Astrocyte (in vitro differentiated cells and primary cell): ENCODE measurements at places on chromosomes 3 and 15. TPM values are rescaled to one million over a fixed set of nuclear protein-coding genes. Genes with fewer than 3 reads are reported as not detected.
A peak's percentile ranks its signal among the peaks of the same experiment; 100 is the strongest.

DNA sequence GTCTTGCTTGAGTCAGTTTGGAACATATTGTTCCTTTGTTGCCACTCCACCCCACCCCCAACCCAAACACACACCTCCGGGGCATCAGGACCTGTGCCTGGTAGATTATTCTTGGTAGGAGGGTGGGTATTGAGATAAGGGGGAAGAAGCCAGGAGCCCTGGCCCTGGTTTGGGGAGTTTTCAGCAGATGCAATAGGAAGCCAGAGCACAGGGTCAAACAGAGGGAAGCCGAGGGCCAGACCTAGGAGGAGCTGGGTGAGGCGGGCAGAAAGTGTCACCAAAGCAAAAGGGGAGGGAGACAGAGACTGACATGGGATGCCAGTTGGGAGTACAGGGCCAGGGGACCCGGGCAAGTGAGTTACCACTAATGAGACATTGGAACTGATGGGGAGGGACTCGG lies 163.1 kb downstream of the RPLP1 start:
- no peak for DNase-seq
- no peak overlapping the region for H3K27ac ChIP-seq
- H3K36me3 ChIP-seq = no peaks in the 10 kb centered on the region
- H3K4me1 ChIP-seq = no peaks in the 10 kb centered on the region
- peaks cover 6% of the 10 kb centered on the region for H3K27me3 ChIP-seq

Gene IDH3A
- 36.3 and 37.9 TPM in 2 replicates for total RNA-seq

- no peak overlapping the region for H3K27ac ChIP-seq
- no peak overlapping the region for H3K4me3 ChIP-seq
- H3K27me3 ChIP-seq = no peaks in the 10 kb centered on the region
- no peaks in the 10 kb centered on the region for H3K36me3 ChIP-seq
- peak; percentile 41 for DNase-seq
Observed at GRCh38 chr15:35751413-35752133, 205.6 kb upstream of the DPH6 start.

GRCh38 chr3:52787672-52788625 lies 6.6 kb upstream of the ITIH3 start:
- no peaks in the 10 kb centered on the region for H3K4me1 ChIP-seq
- H3K4me3 ChIP-seq = no peak overlapping the region
- no peak for DNase-seq
- no peaks in the 10 kb centered on the region for H3K36me3 ChIP-seq
- peaks cover 7% of the 10 kb centered on the region for H3K27me3 ChIP-seq

- no peak overlapping the region for H3K27ac ChIP-seq
- H3K27me3 ChIP-seq = no peaks in the 10 kb centered on the region
- no peak for DNase-seq
- peaks cover 11% of the 10 kb centered on the region for H3K4me1 ChIP-seq
- H3K4me3 ChIP-seq = no peak overlapping the region
Observed at GRCh38 chr3:58119186-58119585, 91.6 kb downstream of the DNASE1L3 start.

- no peak overlapping the region for H3K4me3 ChIP-seq
- no peaks in the 10 kb centered on the region for H3K36me3 ChIP-seq
- DNase-seq = no peak
- H3K27me3 ChIP-seq = no peaks in the 10 kb centered on the region
Observed at GRCh38 chr3:12878141-12878574, 36.8 kb upstream of the RPL32 start.

Gene GOLGA6L9
- 5.2 and 6.0 TPM in 2 replicates for total RNA-seq

GRCh38 chr3:4835616-4836043 lies 143.6 kb upstream of the BHLHE40 start:
- peak; percentile 42 for DNase-seq
- no peaks in the 10 kb centered on the region for H3K36me3 ChIP-seq
- no peak overlapping the region for H3K4me3 ChIP-seq
- H3K27ac ChIP-seq = no peak overlapping the region
- no peaks in the 10 kb centered on the region for H3K27me3 ChIP-seq

- H3K27me3 ChIP-seq = no peaks in the 10 kb centered on the region
- H3K36me3 ChIP-seq = no peaks in the 10 kb centered on the region
Observed at GRCh38 chr3:103137830-103138229, 703.0 kb downstream of the ZPLD1 start.

DNA sequence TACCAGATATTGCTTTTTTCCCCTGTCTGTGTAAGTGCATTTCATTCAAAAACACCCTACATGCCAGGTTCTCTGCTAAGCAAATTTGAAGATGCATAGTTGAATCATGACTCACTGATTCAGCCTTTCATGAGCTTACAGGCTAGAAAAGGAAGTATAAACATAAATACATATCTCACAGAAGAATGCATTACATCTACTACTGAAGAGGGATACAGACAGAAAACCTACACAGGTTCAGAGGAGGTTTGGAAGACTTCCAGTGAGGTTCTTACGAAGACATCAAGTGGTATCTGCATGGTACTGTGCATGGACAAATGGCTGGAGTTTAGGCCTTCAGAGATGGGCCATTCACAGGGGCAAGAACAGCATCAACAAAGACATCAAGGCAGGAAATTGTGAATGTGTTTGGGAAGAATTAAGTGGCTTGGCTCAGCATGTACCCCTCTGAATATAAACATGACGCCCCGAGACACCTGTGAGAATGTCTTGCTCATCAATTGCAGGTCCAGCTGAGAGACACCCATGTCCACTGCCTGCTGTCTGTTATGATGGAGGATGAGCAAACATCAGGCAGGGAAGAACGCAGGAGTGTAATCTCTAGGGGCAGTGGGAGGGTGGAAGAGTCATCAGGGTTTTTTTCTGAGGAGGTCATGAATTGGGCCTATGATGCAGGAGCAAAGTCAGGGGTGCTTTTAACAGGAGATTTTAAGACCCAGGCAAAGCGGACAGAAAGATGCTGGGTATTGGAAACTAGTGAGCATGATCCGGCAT lies 105.1 kb upstream of the GALNT15 start:
- peak overlapping the region; percentile 95 for H3K27ac ChIP-seq
- H3K36me3 ChIP-seq = no peaks in the 10 kb centered on the region
- H3K4me3 ChIP-seq = no peak overlapping the region

Gene CHRM5
- 0.07 TPM in 1 of 2 replicates, not detected in the other for total RNA-seq

GRCh38 chr3:126469479-126469878 lies 6.2 kb downstream of the ZXDC start:
- no peaks in the 10 kb centered on the region for H3K27me3 ChIP-seq
- peaks cover 41% of the 10 kb centered on the region for H3K36me3 ChIP-seq
- DNase-seq = no peak
- H3K4me3 ChIP-seq = no peak overlapping the region
- H3K4me1 ChIP-seq = peaks cover 24% of the 10 kb centered on the region

- DNase-seq = peak; percentile 51
- no peaks in the 10 kb centered on the region for H3K4me1 ChIP-seq
- no peak overlapping the region for H3K4me3 ChIP-seq
- H3K27me3 ChIP-seq = no peaks in the 10 kb centered on the region
Observed at GRCh38 chr15:32671339-32672325, 30.1 kb downstream of the SCG5 start.

Gene C3orf33
- 2.4 and 3.2 TPM in 2 replicates for total RNA-seq

Gene EFCC1
- total RNA-seq = not detected in 2 replicates

Gene SEMA7A
- 26.7 and 36.3 TPM in 2 replicates for total RNA-seq

DNA sequence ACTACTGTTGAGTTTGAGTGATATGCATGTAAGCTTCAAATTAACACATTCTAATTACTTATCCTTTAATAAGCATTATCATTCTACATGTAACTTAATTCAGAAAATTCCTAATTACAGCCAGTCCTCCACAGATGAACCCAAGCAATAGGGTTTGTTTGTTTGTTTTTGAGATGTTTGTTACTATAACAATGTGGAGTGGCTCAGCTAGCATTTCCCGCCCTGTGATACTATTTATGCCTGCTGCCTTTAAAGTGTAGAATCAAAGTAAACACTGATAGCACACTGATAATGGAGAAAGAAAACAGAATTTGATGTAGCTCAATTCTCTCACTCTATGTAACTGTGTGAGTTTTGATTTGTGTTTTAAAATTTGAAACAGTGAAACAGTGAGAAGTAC lies 105.1 kb upstream of the IGF1R start:
- no peak overlapping the region for H3K27ac ChIP-seq
- no peaks in the 10 kb centered on the region for H3K36me3 ChIP-seq

DNA sequence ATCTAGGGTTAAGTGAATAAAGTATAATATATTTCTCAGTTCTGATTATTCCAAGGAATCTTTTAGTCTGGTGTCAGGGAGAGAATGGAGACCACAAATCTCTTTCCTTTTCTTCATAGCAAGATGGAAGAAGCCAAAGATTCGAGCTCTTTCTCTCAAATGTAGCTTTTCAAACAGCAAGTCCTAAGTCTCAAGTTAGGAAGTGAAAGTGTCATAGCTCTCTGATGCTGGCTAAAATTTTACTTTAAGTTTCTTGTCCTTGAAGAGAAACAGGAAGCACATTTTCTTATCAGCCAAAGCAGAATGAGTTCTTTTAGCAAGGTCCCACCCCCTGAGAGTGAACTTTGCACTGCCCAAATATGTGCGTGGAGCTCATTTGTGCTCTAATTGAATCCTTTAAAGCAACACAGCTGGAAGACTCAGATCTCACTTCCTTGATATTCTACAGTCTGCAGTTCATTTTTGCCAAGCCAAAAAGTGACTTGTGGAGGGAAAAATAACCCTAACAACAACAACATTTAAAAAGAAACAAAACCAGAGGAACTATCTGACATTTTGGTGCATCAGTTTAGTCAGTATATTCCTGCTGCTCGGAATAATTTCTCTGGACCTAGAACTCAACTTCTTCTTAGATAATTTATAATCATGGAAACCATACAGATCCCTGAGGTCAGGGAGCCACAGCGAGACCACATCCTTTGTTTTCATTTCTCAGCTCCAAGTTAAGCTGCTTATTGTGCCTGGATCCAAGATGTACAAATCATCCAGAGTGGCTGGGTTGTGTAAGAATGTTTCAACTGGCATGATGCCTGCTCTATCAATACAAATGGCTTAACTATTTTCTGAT lies 238.7 kb upstream of the P2RY1 start:
- peak; percentile 89 for DNase-seq
- no peaks in the 10 kb centered on the region for H3K27me3 ChIP-seq
- no peak overlapping the region for H3K4me3 ChIP-seq
- H3K27ac ChIP-seq = no peak overlapping the region
- no peaks in the 10 kb centered on the region for H3K36me3 ChIP-seq

- no peak overlapping the region for H3K4me3 ChIP-seq
- peaks cover 12% of the 10 kb centered on the region for H3K4me1 ChIP-seq
- DNase-seq = peak; percentile 50
- peaks cover 17% of the 10 kb centered on the region for H3K36me3 ChIP-seq
- no peak overlapping the region for H3K27ac ChIP-seq
Observed at GRCh38 chr3:53114011-53114400, 16.2 kb downstream of the RFT1 start.

- peaks cover 13% of the 10 kb centered on the region for H3K4me1 ChIP-seq
- H3K27ac ChIP-seq = no peak overlapping the region
- H3K4me3 ChIP-seq = no peak overlapping the region
- DNase-seq = no peak
Observed at GRCh38 chr3:53170325-53171063, 9.5 kb downstream of the PRKCD start.

DNA sequence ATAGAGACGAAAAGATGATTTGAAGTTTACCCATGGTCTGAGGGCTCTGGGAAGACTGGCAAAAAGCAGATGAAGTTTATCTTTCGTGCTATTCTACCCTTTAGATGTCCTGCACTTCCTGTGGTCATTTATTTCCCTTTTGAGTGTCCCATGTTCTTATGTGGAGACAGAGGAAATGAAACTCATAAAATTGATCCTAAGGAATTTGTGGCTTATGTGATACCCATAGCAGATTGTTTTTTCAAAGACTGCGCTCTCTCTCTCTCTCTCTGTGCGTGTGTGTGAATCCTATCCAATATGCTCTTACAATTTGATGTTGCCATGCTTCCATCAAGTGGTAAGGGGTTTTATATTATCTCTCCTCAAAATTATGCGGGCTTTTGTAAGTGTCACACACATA lies 607.5 kb upstream of the DPPA4 start:
- H3K36me3 ChIP-seq = no peaks in the 10 kb centered on the region
- DNase-seq = no peak
- H3K27me3 ChIP-seq = no peaks in the 10 kb centered on the region
- H3K4me3 ChIP-seq = no peak overlapping the region
- no peak overlapping the region for H3K27ac ChIP-seq

GRCh38 chr15:85541744-85542143 lies 161.3 kb downstream of the AKAP13 start:
- H3K27me3 ChIP-seq = no peaks in the 10 kb centered on the region
- H3K27ac ChIP-seq = no peak overlapping the region
- H3K36me3 ChIP-seq = no peaks in the 10 kb centered on the region
- no peak for DNase-seq
- H3K4me1 ChIP-seq = no peaks in the 10 kb centered on the region
- H3K4me3 ChIP-seq = no peak overlapping the region

GRCh38 chr3:19948226-19948591 lies 1.3 kb downstream of the RAB5A start:
- no peaks in the 10 kb centered on the region for H3K27me3 ChIP-seq
- no peaks in the 10 kb centered on the region for H3K36me3 ChIP-seq
- peak overlapping the region; percentile 96 for H3K27ac ChIP-seq
- peak overlapping the region; percentile 96 for H3K4me3 ChIP-seq
- H3K4me1 ChIP-seq = peaks cover 13% of the 10 kb centered on the region

Gene ADAMTS17
- total RNA-seq = 0.14 and 0.27 TPM in 2 replicates

- no peaks in the 10 kb centered on the region for H3K36me3 ChIP-seq
- DNase-seq = peak; percentile 8
- no peak overlapping the region for H3K4me3 ChIP-seq
Observed at GRCh38 chr3:62553811-62554210, 180.5 kb upstream of the FEZF2 start.

DNA sequence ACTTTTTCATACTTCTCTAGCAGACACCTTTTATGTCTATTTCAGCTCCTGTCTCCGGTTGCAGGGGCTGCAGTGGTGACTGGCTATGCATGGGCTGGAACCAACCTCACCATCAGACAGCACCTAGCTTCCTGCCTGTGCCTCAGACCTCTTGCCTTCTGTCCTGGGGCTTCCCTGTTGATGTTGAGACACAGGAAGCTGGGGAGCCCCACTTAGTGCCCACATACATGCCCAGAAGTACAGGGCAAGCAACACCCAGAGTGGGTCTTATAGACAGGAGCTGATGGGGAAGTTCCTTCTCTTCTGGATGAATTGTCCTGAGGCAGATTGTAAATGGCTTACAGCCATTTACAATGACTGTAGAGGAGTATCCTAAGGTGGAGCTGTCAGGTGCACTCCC lies 65.3 kb upstream of the SIAH2 start:
- H3K27me3 ChIP-seq = peaks cover 10% of the 10 kb centered on the region
- no peak for DNase-seq

Gene GOLGA6D
- total RNA-seq = not detected in 2 replicates

DNA sequence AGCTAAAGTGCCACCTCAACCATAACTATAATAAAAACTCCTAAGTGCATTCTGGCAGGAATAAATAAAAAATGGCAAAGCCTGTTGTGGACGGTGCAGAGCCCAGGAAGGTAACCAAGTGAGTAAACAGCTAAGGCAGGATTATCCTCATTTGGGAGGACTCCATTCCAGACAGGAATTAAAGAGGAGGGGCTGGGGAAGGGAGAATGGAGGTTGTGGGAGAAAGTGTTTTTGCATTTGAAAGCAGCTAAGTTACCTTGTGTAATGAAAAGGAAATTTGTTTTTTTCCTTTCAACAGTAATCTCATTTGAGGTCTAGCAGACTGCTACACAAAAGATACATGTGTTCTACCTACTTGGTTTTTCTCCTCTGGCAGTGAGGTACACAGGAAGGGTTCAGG lies 248.5 kb downstream of the TIGIT start:
- H3K27me3 ChIP-seq = no peaks in the 10 kb centered on the region
- H3K4me3 ChIP-seq = no peak overlapping the region
- no peaks in the 10 kb centered on the region for H3K36me3 ChIP-seq
- no peak overlapping the region for H3K27ac ChIP-seq
- no peak for DNase-seq

GRCh38 chr15:93413745-93414144 lies 324.7 kb upstream of the RGMA start:
- no peak overlapping the region for H3K4me3 ChIP-seq
- no peaks in the 10 kb centered on the region for H3K36me3 ChIP-seq
- H3K27me3 ChIP-seq = no peaks in the 10 kb centered on the region
- no peaks in the 10 kb centered on the region for H3K4me1 ChIP-seq
- DNase-seq = no peak
